ENCODE measurements at places on chromosomes 5 and 9.

- no peak for DNase-seq
Observed at GRCh38 chr5:62268792-62269191, 37.2 kb upstream of the KIF2A start.

DNA sequence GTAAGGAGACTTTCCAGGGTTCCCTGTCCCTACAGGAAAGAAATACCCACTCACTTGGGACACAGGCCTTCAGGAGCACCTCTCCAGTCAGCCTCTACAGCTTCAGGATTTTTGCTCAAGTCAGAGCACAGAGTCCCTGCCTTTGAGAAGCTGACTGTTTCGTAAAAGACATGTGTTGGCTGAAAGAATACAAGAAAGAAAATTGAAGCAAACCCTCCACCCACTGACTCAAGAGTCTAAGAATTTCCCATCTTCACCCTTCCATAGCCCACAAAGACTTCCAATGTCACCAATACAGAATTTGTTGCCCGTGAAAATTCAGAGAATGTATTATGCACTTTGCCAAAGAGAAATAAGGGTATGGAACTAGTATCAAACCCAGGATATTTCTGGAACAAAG is 53.0 kb upstream of the ZNF622 start:
- no peak for DNase-seq

GRCh38 chr5:18771097-18771610 is 1136.9 kb downstream of the TAF11L14 start:
- DNase-seq, result no peak

GRCh38 chr9:24011009-24011717 is 185.1 kb upstream of the ELAVL2 start:
- DNase-seq, result no peak

- DNase-seq, result no peak
Observed at GRCh38 chr5:56259002-56259511, 25.9 kb upstream of the ANKRD55 start.

- DNase-seq, result no peak
Observed at GRCh38 chr9:134367791-134368490, 41.7 kb downstream of the RXRA start.

DNA sequence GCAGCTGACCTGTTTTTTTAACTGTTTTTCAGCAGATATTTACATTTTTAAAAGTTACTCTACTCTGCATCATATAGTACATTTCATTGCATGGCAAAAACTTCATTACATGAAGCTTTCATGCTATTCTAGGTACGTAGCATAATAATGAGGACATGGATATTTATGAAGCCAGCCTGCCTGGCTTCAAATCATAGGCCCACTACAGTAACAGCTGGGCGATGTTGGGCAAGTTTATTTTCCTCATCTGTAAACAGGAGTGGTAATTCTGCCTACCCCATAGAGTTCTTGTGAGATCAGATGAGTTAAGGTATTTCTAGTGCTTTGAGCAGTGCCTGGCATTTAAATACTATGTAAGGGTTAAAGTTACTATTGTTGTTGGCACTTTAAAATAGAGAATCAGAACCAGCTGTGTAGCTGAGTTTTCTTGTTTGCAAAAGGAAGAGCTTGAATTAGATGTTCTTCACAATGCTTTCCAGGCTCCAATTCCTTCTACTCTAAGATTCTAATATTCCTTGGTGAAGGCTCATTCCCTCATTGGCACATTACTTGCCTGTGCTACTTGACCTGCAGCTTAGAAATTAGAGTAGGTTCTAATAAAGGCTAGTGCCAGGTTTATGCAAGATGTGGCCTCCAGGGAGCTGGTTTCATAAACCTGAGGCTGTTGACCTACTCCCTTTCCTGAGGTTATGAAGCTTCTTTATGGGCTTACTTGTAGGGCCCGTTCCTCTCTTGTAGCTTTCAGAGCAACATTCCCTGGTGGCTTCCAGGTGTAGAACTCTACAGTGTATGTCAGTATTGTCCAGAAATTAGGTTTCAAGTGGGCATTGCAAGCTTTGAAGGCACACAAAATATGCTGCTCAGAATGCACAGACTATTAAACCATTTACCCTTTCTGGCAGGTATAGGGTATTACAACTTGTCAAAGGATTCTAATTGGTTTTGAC is 14.5 kb downstream of the ANP32B start:
- DNase-seq, result no peak

DNA sequence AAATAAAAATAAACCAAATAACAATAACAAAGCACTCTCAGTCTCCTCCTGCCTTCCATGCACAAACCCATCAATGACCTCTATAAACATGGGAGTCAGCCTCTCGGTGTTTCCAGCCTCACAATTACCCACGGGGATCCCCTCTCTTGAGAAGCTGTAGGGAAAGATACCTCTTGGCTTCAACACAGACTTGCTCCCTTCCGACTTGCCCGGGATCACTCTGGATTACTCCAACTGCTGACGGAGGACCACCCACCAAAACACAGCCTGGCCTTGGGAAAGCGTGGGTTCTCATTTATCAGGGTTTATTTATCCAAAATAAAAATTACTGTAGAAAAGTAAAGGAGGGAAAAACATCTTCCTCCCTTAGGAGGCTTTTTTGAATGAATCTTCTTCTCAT is 11.5 kb upstream of the NKX2-5 start:
- DNase-seq, result no peak

- no peak for DNase-seq
Observed at GRCh38 chr9:125883565-125884217, 136.5 kb downstream of the PBX3 start.

DNA sequence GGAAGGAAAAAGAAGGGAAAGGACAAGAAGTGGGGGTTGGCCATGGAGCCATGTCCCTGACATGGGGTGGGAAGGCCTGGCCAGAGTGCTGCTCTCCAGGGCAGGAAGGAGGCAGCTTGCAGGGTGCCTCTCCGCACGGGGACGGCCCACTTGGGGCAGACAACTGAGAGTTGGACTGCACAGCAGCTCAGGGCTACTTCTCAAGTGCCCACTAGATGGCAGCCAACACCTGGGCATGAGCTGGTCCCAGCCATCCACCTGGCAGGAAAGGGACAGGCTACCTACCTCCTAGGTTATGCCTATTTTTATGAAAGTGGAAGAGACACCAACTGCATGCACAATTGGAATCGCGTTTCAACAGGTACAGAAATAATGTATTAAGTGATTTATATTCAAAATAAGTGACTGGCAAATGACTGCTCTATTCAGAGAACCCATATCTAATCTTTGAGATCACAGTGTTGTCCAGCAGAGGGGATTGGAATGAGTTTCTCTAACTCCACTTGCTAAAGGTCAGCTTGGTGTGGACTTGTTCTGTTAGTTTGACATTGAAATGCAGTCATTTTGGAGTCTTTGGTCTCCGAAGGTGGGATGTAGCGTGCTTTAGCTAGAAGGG is 113.4 kb downstream of the SYK start:
- DNase-seq, result peak; percentile 69

Measured in stimulated activated CD4-positive, alpha-beta T cell treated with anti-CD3 and anti-CD28 coated beads, TNF-alpha, amount 100 ng/mL, for 48 hours (primary cell).